ENCODE measurements at places on chromosomes 2 and 18.

- no peak for DNase-seq
These were observed 16.7 kb downstream of the PDCD1 start for GRCh38 chr2:241842067-241842415.

GRCh38 chr18:5424903-5425664, 118.7 kb downstream of the EPB41L3 start:
- no peak for DNase-seq

DNA sequence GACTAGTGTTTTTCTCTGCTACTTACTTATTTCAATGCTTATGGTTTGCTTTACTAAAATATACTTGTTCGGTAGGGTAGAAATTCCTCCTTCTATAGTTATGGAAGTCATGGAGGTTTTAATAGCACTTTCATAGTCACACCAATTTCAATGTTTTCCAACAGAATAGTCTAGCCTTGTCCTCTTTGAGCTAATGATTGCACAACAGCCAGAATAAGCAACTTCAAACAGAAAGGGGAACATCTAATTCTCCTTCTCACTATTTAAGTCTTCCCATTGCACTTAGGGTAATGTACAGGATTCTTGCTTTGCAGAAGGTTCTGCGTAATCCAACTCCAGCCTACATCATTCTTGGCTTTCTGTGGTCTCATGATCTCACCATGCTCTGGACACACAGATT, 287.7 kb upstream of the GCFC2 start:
- DNase-seq = no peak

GRCh38 chr18:23291456-23292205, 156.3 kb downstream of the CABLES1 start:
- peak; percentile 35 for DNase-seq

DNA sequence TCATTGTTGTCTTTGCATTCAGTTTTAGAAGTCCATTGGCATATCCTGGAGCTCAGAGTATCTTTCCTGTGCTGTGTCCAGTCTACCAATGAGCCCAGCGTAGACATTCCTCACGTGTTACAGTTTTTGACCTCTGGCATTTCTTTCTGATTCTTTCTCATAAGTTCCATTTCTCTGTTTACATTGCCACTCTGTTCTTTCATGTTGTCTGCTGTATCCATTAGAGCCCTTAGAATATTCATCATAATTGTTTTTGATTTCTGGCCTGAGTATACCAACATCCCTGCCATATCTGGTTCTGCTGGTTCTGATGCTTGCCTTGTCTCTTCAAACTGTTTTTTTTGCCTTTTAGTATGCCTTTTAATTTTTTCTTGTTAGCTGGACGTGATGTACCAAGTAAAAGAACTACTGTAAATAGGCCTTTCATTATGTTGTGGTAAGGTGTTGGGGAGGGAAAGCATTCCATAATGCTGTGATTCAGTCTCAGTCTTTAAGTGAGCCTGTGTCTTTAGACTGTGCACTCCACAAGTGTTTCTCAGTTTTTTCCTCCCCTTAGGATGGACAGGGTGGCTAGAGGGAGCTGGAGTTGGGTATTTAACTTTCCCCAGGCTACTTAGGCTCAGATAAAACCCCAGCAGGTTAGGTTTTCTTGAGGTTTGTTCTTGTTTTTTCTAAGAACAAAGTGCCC, 35.6 kb downstream of the CEP192 start:
- no peak for DNase-seq

GRCh38 chr2:163490281-163490680, 245.5 kb downstream of the FIGN start:
- no peak for DNase-seq

DNA sequence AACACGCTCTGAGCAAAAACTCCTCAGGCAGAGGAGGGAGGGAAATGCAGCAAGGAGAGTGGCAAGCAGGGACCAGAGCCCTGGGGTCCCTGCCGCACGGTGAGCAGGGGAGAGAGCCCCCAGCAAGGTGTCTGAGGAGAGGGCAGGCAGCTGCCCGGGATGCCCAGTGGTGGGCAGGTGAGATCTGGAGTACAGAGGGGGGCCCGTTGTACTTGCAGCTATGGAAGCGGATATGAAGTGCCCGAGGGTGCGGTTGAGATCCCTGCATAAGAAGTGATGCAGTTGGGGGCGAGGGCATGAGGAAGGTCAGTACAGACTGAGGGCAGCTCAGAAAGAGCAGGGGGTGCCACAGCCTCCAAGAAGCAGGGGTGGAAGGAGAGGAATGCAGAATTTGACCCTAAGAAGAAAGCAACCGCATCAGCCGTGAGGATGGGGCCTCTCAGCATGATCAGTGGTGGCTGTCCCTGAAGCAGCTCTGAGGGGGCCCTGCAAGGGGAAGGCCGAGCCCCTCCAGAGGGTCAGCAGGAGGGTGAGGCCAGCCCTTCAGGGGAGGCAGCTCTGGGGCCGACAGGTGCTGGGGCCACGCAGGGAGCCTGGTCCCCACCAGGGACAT, 29.4 kb downstream of the MTERF4 start:
- DNase-seq = no peak

DNA sequence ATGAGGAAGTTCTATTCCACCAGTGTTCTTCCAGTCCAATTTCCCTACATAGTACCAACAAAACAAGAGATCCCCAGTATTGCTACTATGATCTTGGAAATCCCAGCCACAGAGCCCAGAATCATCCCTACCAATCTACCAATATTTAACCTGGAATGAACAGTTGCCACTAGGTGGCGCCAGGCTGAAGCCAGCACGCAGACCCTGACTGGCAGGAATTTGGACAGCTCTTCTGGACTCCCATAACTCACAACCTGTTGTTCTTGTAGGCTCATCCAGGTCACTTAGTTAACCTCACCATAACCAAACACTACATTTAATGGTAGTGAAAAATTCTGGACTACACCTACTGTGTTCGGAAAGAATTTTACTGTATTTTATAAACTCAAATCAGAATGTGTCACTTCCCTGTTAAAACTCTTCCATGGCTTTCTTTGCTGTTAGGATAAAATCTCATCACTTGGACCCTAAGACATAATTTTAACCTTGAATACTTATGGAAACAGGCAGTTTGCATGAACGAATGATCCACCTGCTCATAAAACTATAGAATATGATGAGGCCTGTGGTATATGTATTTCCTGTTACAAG, 59.8 kb upstream of the SLC38A11 start:
- DNase-seq = no peak

GRCh38 chr2:42929546-42930024, 137.2 kb upstream of the HAAO start:
- no peak for DNase-seq

DNA sequence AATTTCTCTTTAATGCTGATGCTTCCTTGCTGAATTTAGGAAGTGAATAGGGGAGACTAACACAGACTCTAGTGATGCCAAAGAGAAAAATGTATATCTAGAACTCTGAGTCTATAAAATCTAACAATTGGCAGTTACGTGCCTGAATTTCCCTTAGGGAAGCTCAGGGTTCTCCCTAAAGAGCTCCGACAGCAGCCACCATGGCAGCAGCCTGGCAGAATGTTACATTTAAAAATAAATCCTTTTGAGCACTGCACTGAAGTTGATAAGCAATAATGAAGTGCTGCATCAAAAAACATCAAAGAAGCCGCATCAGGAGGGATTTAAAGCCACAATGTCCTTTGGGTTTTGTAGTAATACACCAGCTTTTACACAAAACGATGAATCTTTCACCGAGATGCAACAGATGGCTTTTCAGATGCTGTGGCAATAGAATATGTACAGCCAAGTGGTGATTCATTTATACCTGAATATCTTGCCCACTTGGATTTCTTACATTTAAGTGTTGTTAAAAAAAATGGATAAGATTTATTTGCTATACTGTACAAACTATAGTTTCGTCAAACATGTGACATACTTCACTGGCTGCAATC, 291.2 kb upstream of the SESTD1 start:
- no peak for DNase-seq

DNA sequence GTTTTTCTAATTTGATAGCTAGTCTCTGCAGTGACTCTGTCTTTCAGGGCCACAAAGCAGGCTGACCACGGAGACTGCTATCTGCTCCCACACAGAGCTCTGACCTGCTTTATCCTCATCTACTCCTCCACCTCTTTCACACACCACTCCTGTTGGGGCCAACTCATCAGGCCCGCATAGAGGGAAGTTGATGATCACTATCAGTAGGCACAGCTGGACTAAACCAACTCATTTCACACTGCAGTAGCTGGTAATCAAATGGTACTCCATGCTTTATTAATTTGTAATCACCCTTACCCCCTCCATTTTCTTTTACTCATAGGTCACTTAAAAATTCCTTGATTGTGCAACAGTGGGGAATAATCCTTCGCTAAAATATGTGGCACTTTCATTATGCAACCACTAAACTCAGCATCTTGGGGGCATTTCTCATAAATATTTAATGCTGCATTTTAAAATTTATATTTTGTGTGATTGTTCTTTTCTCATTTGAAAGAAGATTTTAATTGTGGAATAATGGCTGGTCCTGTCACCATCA, 249.8 kb upstream of the GCFC2 start:
- DNase-seq = no peak

- peak; percentile 63 for DNase-seq
These were observed 286.9 kb downstream of the TMX3 start for GRCh38 chr18:68427951-68428401.

DNA sequence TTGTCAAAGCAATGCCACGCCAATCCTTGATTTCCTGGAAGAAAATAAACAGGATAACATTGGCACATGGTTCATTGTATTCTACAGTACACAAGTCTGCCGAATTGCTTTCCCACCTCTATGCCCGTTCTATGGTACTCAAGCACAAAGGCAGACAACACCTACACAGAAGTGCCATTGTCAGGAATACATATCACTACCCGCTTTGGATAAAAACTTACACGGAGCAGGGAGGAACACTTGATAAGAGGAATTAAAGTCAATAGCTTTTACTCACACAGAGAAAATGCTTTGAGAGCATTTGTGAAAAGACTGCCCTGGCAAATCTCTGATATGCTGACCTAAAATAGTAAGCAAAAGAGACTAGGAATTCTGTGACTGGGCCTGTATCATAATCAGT, 23.4 kb downstream of the PLEKHM3 start:
- no peak for DNase-seq

- no peak for DNase-seq
These were observed 30.2 kb downstream of the RBM45 start for GRCh38 chr2:178142274-178143065.

GRCh38 chr2:45285771-45286390, 276.6 kb upstream of the SIX2 start:
- DNase-seq = no peak

DNA sequence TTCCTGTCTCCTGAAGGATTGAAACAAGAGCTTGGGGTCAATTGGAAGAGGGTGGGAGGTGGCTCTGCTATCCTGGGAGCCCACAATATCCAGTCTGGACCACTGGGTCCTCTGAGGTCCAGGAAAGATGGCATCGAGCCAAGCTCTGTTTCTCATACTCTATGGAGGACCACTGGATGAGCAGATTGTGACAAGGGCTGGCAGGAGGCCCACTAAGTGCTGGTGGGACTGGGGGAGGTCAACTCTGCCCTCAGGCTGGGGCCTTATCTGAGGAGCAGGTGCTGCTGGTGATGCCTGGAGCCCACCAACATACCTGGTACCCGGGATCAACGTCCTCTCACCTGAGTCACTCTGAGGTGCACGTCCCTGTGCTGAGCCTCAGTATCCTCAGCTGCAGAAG, 142.4 kb downstream of the NDUFA10 start:
- no peak for DNase-seq

DNA sequence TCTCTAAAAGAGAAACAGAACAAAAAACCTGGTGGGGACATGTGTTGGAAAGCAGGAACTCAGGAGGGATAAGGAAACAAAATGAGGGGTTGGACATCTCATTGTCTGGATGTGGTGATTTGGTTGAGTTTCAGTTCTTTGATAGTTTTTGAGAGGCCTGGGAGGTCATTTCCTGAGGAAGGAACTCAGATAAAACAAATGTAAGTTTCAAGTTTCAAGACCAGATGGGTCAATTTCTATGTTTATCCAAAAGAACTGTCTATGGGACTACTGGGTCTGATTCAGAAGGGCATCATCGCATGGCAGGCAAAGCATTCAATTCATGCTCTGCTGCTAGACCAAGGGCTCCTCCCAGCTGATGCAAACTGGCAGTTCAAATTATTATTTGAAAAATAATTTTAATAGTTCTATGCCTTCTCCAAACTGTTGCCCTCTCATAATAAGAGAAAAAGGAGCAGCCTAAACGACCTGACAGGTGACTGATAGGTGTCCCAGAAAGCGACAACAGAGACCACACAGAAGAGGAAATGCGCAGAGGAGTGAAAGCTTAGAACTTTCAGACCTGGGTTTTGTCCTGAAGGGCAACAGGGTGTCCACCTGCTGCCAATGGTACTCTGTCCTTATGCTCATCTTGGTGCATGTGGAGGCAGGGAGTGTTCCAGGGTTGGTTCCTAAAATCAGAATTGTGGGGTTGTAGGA, 39.3 kb upstream of the SH3RF3 start:
- no peak for DNase-seq

DNA sequence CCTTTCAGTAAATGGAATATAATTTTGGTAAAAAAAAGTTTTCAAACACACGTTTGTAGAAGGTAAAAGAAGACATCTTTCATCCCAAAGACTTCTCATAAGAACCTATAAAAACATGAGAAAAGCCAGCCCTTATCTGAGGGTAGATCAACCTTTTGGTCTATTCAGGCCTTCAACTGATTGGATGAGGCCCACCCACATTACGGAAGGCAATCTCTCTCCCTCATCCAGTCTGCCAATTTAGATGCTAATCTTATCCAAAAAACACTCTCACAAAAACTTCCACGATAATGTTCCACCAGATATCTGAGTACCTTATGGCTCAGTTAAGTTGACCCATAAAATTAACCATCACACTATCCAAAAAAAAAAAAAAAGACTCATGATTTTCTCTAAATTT, 2.2 kb upstream of the CDH20 start:
- no peak for DNase-seq

- DNase-seq = peak; percentile 54
These were observed 31.9 kb downstream of the GAD1 start for GRCh38 chr2:170848587-170848986.

DNA sequence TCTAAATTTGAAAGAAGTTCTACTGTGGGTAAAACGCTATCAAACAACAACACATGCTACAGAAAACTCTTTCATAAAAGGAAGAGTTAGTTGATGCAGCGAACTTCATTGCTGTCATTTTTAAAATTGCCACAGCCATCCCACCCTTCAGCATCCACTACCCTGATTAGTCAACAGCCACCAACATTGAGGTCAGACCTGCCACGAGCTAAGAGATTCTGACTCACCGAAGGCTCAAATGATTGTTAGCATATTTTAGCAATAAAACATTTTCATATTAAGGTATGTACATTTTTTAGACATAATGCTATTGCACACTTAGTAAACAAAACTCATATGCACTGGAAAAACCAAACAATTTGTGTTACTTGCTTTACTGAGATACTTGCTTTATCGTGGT, 347.1 kb downstream of the CLIP4 start:
- DNase-seq = no peak

DNA sequence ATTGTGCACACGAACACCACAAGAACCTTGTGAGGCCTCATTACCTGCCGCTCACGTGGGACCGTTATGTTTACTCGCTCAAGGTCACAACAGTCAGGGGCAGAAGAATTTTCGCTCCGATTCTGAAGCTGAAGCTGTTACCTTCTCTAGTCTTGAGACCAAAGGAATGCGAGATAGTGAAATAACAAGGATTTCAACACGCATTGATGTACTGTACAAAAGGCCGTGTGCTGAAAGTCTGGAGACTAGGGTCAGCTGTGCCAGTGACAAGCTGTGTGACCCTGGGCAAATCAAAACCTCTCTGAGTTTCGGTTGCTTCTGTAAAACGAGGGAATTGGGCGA, 583 bp downstream of the NEMP2 start:
- DNase-seq = no peak

- no peak for DNase-seq
These were observed 25.5 kb downstream of the VRK2 start for GRCh38 chr2:58072102-58072501.

- no peak for DNase-seq
These were observed 25.4 kb downstream of the ACTR3 start for GRCh38 chr2:113915082-113915819.
